ENCODE measurements at places on chromosomes 13 and 19.

- no peak for ATAC-seq
Observed at GRCh38 chr19:55302318-55302703, 18.5 kb downstream of the BRSK1 start.

GRCh38 chr13:47226516-47226915 is 329.7 kb upstream of the HTR2A start:
- no peak for ATAC-seq

DNA sequence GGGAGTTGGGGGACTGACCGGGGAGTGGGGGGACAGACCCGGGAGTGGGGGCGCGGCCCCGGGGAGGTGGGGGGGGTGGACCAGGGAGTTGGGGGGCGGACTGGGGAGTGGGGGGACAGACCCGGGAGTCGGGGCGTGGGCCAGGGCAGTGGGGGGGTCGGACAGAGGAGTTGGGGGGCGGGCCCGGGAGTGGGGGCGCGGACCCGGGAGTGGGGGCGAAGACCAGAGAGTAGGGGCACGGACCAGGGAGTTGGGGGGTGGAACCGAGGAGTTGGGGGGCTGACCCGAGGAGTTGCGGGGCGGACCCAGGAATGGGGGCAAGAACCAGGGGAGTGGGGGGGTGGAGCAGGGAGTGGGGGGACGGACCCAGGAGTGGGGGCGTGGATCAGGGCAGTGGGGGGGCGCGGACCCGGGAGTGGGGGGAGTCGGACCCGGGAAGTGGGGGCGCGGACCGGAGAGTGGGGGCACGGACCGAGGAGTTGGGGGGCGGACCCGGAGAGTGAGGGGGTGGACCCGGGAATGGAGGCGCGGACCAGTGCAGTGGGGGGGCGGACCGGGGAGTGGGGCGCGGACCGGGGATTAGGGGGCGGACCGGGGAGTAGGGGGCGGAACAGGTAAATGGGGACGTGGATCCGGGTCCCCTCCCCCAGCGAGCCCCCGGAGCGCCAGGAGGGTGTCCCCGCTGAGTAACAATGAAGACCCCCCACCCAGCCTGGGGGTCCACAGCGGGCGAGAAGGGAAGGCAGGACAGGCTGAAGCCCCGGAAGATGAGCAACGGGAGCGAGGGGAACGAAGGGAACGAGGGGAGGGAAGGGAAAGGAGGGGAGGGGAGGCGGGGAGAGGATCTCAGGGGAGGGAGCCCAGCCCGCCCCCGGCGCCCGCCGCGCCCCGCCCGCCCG is 589 bp downstream of the R3HDM4 start:
- peak; percentile 19 for ATAC-seq

- peak; percentile 12 for ATAC-seq
Observed at GRCh38 chr19:19179548-19180441, 9.7 kb upstream of the MEF2B start.

DNA sequence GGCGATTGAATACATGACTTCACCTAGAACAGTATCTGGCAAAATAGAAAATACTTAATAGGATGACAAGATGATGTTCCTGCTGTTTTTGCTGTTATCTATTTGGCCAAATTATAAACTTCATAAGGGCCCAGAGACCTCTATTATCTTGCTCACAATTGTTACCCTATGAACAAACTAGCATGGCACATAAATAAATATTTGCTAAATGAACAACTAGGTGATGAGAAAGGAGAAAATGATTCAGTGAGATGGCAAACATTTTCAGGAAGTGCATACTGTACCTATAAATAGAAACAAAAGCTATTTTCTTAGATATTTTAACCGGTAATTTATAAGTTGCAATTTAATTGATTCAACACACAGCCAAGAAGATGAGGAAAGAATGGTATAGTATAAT is 78.4 kb downstream of the FAM216B start:
- ATAC-seq, result no peak

- ATAC-seq, result no peak
Observed at GRCh38 chr19:10384580-10384979, 4.2 kb upstream of the TYK2 start.

GRCh38 chr19:802498-803098 is 5.3 kb downstream of the PTBP1 start:
- ATAC-seq, result no peak

DNA sequence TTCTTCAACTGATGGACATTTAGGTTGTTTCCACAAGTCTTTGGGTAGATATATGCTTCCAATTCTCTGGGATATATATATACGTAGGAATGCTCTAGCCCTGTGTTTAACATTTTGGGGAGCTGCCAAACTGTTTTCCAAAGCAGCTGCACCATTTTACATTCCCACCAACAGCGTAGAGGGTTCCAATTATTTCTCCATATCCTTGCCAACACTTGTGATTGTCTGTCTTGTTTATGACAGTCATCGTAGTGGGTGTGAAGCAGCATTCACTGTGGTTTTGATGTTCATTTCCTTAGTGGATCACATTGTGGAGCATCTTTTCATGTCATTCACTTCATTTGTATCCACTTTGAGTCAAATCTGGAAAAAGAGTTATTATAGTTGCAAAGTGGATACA is 4.7 kb upstream of the CBLC start:
- no peak for ATAC-seq

DNA sequence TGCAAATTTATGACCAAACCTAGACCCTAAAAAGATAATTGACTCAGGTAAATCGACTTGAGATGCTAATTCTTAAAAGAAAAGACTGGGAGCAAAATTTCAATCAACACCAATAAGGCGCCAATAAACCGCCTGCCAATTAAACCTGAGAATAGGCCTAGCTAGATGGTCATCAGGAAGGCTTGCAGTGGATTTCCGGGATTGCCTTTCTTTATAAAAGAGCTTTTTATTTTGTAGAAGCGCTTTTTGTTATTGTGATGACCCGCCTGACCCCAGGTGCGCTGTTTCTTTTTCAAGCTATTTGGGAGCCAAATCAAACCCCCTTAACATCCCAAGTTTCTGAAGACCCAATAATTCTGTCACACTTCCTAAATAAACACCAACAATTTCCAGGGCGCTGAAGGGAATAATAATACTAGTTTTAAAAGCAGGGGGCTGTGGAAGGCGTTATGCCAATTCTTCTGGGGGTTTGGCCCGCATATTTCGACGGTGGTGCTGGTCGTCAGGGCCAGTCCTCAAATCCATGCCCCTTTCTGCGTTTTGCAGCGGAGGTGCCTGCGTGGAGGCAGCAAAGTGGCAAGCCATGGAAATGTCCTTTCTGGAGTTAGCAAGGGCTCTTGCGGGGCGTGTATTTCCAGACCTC is 2.9 kb upstream of the ZIC5 start:
- no peak for ATAC-seq

DNA sequence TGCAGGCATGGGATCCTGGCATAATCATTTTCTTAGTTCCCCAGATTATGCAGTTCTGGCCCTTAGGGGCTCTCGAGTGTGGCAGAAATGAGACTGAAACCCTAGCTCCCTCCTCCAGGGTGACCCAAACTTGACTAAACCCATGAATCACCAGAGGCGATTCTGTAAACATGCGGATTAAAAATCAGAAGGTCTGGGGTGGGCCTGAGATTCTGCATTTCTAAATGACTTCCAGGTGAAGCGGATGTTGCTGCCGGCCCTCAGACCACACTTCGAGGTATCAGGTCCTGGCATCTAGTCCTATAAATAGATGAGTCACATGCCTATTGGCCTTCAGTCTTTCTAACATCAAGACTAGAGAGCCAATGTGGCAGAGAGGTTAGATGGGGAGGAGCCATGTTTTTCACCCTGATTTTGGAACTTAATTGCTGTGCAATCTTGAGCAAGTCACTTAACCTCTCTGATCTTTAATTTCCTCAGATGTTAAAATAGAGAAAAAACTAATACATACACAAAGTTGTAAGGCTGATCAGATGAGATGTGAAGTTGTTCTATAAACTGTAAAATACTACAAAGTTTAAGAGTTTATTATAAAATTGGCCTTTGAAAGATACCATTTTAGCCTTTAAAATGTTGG is 431.2 kb downstream of the FOXO1 start:
- ATAC-seq, result no peak

DNA sequence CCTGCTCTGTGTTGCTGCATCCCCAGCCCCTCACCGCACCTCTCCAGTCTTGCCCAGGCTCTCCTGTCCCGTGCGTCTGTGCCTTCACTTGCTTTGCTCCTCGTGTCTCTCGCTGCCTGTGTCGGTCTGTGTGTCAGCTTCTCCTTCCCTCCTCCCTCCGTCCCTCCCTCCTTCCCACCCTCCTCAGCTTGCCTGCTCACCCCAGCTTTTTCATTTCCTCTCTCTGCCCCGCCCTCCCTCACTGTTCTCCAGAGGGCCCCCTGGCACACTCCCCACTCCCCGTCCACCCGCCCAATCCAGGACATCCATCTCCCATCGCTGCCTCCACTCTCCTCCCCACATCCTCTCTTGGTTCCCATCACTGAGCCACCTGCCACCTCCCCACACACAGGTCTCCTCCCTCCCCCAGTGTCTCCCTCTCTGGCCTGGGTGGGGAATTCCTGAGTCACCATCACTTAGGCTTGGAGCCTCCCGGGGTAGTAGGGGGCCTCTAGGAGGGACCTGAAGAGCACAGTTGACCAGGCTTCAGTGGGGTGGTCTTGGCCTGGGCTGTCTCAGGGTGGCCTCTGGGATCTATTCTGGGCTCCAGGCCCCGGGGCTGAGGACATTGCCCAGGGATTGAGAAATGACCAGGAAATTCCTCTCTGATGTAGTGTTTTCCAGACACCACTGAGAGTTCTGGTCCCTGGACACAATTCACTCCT is at the start of gene PTGIR:
Gene PTGIR (minus strand): TSS at position 132 of the 704 bp plus-strand sequence. CDS start 864 bp downstream, outside the sequence.
- ATAC-seq, result peak; percentile 84

DNA sequence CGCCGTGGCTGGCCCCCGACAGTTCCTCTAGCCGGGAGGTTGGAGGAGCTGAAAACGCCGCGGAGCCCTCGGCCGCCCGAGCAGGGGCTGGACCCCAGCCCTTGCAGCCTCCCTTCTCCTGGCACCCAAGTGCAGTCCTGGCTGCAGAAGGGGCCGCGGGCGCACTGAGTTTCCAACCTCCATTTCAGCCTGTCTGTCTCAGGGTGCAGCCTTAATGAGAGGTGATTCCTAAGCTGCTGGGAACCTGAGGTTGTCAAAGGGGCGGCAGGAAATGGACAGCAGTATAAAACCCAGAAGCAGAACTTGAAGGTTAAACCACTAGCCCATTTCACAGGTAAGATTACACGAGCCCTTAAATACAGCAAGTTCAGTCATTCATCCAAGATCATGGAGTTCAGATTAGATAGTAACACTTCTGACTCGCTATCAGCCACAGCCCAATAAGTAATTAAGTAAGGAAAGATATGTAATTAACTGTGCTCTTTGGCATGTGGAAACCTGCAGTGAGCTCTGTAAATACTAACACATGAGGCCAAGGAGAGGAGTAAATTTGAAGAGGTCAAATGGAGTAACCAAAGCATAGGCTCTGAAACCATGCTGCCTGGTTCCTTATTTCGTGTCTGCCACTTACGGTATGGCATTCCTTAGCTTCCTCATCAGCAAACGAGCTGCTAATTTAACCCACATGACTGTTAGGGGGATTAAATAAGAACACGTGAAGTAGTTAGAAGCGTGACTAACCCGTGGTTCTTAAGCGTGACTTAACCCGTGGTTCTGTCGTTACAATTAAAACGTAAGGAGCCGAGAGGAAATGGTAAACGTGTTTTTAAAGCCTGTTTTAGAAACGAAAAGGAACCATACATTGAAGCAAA is 686 bp downstream of the SETDB2 start:
- ATAC-seq, result no peak

DNA sequence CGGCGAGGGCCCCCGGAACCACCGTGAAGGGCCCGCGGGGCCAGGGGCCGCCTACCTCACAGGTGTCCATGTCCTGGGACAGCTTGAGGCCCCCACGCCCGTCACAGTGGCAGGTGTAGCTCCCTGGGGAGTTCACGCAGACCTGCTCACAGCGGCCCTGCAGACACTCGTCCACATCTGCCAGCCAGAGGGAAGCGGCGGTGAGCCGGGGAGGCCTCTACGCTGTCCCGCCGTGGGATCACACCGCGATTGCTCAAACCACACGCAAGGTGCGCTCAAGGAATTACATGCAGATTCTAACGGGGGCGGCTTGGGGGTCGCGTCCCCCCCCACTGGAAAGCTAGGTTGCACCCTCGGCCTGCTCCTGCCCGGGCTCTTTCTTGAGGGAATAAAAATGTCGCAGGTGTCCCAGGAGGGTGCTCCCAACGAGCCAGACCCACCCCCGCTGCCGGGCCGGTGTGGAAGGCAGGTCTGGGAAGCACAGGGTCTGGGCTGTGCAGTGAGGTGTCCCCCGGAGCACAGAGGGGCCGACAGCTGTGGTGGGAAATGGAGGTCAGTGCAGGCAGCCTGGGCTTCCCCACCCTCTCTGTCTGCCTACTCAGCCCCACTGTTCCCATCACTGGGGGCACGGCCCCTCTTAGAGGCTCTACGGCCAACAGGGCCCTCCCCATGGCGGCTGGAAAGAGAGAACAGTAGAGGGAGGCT is 29.2 kb downstream of the GAS6 start:
- ATAC-seq, result no peak

- ATAC-seq, result no peak
Observed at GRCh38 chr13:70544706-70545105, 436.5 kb upstream of the KLHL1 start.

DNA sequence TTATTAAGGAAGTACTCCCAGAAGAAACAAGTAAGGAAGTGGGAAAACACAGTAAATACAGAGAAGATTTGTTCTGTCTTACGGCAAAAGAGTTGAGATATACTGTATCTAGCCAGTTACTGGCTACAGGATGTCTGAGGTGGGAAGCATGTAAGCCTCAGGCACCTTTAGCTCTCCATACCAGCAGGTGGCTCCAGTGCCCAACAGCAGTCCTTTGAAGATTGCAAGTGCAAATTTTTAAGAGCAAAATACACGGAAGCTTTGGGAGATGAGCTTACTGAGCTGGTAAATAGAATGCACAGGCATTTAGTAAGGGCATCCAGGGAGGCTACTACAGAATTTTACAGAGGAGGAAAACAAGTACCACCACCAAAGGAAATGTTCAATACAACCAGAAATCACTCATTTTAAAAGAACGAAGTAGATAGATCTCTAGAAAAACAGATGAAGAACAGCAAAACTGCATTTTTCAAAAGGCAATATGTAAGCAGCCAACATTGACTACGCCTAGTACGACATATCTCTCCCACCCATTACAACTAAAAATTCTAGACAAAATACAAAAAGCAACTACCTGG is 57.9 kb upstream of the VSTM2B start:
- no peak for ATAC-seq

GRCh38 chr13:20350819-20351218 is 118.7 kb upstream of the GJB6 start:
- no peak for ATAC-seq

DNA sequence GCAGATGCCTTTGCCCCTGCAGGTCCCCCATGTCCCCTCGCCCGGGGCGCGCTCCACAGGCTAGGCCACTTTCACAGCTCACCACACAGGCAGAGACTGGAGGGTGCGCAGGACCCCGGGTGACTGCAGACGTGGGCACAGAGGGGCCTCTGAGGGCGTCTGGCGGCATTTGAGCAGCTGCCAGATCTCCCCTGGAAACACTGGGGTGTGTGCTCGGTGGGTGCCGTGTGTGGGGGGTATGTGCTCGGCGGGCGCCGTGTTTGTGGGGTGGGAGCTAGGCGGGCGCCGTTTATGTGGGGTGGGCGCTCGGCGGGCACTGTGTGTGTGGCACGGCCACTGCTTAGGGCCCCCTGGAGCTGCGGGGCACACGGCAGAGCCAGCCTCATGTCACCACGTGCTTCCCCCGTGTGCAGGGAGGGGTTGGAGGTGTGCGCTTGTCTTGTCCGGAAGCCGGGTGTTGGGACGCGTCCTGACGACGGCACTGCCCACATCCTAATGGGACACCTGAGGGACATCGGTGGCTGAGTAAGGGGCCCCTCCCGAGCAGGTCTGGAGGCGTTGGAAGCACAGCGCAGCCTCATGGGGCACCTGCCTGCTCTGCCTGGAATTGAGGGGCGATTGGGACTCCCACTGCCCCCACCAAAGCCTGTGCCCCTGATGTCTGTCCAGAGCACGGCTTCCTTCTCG is 16.7 kb downstream of the CSNK1G2 start:
- ATAC-seq, result peak; percentile 9
